ENCODE measurements at places on chromosomes 12 and 14.

- DNase-seq, result no peak
Observed at GRCh38 chr14:96338551-96338950, 24.6 kb downstream of the ATG2B start.

DNA sequence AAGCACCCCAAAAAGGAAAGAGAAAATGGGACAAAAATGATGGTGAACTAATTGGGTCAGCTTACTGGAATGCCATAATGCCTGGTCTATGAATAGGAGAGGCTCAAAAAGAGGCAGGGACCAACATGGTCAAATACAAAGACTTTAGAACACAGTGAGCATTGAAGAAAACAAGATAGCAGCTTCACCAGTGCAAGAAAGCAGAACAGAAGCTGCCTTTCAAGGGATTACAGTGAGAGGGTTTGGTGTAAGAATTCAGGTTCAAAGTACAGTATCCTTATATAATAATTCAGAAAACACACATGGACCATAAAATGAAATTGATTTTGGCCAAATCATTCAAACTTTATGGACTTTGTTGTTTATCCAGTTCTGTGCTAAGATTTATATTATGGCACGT is 162.1 kb downstream of the NAV3 start:
- no peak for DNase-seq

GRCh38 chr12:69007101-69007854 is 74.3 kb upstream of the CPM start:
- DNase-seq, result peak; percentile 44

GRCh38 chr14:23209651-23210423 is 26.4 kb upstream of the SLC7A8 start:
- no peak for DNase-seq

All from NCI-H2029 treated with DMSO at 0.1 percent for 48 hours (cell line).